ENCODE measurements at places on chromosomes 6 and 20.

- no peak for DNase-seq
These were observed 16.5 kb downstream of the RTN4IP1 start for GRCh38 chr6:106612671-106613416.

- DNase-seq = no peak
These were observed 152.5 kb upstream of the ECI2 start for GRCh38 chr6:4287811-4288244.

GRCh38 chr6:26156850-26157250 lies 69.6 kb downstream of the HFE start:
- DNase-seq = peak; percentile 13

- no peak for DNase-seq
These were observed 224.7 kb downstream of the PLCB1 start for GRCh38 chr20:8356806-8357205.

GRCh38 chr6:43009124-43009523 lies 4.6 kb downstream of the MEA1 start:
- DNase-seq = peak; percentile 56
